ENCODE measurements at places on chromosomes 13 and 19. TPM values are rescaled to one million over a fixed set of nuclear protein-coding genes. Genes with fewer than 3 reads are reported as not detected.

DNA sequence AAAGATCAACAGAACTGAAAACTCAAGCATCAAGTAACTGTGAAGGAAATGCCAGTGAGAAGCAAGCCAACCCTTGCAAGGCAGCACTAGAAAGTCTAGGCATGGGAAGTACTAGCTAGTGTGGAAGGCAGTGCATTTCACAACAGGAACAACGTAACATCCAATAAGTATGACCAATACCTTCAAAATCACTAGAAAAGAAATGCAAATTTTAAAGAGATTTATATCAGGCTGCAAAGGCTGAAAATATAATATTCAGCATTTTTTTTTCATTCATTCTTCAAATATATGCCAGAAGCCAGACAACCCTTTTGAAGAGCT lies 121.9 kb downstream of the DLEU7 start:
- DNase-seq, result no peak

DNA sequence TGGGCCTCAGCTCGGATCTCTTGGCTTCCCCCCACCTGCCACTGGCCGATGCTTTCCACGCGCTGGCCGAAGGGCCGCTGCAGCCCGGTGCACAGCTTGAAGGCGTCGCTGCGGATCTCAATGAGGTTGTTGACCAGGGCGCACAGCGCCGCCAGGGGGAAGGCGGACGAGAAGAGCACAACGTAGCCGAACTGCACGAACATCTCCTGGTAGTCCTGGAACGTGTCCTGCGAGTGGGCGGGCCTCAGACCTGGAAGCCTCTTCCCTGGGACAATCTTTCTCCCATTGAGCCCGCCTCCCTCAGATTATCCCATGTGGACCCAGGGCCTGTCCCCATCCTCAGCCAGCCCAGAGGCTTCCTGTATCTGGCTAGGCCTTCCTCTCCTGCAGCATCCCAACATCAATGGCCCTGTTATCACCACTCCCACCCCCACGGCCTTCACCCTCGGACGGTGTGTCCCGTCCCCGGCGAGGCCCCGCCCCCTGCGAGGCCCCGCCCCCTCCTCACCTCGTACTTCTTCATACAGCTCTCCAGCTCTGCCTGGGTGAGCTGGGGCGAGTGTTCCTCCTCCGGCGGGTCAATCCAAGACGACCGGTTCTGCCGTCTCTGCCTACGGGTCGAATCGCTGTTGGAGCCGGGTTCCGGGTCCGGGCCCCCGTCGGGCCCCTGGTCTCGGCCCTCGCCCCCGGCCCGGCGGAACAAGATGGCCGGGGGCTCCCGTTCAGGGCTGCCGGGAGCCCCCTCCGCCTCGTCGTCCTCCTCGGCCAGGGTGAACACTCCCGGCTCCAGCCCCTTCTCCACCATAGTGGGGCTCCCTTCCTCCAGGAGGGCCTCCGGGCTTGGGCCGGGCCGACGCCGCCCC lies 6.8 kb downstream of the ANO8 start:
- peak; percentile 43 for DNase-seq

- no peak for DNase-seq
Measured at GRCh38 chr13:35524171-35524570, 47.7 kb upstream of the MAB21L1 start.

- DNase-seq, result no peak
Measured at GRCh38 chr19:38667661-38668171, 20.3 kb downstream of the ACTN4 start.

Gene EID2B
- total RNA-seq, result 4.9 TPM
